ENCODE measurements at places on chromosomes 7 and 10. TPM values are rescaled to one million over a fixed set of nuclear protein-coding genes. Genes with fewer than 3 reads are reported as not detected.
A peak's percentile ranks its signal among the peaks of the same experiment; 100 is the strongest.

SYT15 gene
- under 0.01 TPM for total RNA-seq

KCTD7 gene
- 7.9 TPM for total RNA-seq

GIMAP6 gene
- total RNA-seq: 0.48 TPM

PLXDC2 gene
- total RNA-seq: 0.24 TPM

STEAP4 gene
- total RNA-seq: not detected

MAT1A gene
- total RNA-seq: not detected

TMEM270 gene
- total RNA-seq: not detected

GRCh38 chr10:77036993-77037734 is 600.4 kb downstream of the KCNMA1 start:
- DNase-seq: peak; percentile 24

DNA sequence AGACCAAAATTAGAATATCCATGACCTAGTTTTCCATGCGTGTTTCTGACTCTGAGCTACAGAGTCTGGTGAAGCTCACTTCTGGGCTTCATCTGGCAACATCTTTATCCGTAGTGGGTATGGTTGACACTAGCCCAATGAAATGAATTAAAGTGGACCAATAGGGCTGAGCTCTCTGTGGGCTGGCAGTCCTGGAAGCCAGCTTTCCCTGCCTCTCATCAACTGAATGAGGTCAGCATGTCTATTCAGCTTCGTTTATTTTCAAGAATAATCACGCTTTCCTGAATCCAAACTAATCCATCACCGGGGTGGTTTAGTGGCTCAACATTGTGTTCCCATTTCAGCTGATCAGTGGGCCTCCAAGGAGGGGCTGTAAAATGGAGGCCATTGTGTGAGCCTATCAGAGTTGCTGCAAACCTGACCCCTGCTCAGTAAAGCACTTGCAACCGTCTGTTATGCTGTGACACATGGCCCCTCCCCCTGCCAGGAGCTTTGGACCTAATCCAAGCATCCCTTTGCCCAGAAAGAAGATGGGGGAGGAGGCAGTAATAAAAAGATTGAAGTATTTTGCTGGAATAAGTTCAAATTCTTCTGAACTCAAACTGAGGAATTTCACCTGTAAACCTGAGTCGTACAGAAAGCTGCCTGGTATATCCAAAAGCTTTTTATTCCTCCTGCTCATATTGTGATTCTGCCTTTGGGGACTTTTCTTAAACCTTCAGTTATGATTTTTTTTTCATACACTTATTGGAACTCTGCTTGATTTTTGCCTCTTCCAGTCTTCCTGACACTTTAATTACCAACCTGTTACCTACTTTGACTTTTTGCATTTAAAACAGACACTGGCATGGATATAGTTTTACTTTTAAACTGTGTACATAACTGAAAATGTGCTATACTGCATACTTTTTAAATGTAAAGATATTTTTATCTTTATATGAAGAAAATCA is 35.5 kb downstream of the CAV1 start:
- no peak for DNase-seq

DNA sequence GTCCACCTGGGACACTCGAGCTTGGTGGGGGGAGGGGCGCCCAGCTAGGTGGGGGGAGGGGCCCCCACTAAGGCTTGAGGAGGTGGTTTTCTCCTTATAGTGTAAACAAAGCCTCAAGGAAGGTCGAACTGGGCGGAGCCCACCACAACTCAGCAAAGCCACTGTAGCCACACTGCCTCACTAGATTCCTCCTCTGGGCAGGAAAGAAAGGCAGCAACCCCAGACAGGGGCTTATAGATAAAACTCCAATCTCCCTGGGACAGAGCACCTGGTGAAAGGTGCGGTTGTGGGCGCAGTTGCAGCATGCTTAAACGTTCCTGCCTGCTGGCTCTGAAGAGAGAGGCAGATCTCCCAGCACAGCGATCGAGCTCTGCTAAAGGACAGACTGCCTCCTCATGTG is 133.1 kb downstream of the SNX13 start:
- no peak for DNase-seq

DNA sequence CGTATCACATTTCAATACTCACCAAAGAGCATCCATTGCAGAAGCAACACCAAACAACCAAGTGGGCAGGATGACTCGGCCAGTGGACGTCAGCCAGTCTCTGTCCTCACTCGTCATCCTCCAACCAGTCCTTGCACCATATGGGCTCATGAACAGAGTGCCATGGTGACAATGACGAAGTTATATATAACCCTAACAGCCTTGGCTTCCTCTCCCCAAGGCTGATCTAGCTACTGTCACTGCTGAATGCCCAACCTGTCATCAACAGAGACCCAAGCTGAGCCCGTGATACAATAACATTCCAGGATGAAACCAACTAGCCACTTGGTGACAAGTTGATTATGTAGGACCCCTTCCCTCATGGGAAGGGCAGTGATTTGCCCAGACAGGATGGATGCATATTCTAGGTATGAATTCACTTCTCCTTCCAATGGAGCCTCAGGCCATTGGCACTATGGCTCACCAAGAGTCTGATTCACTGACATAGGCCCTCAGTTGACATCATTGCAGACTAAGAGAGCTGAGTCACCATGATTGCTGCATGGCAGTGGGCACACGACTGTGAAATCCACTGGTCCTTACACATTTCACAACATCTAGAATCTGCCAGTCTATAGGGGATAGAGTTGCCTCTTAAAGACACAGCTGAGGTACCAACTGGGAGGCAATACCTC is 26.3 kb upstream of the PPIF start:
- peak; percentile 97 for DNase-seq

GRCh38 chr10:26931223-26931622 is 70.5 kb upstream of the ABI1 start:
- peak; percentile 6 for DNase-seq

DNA sequence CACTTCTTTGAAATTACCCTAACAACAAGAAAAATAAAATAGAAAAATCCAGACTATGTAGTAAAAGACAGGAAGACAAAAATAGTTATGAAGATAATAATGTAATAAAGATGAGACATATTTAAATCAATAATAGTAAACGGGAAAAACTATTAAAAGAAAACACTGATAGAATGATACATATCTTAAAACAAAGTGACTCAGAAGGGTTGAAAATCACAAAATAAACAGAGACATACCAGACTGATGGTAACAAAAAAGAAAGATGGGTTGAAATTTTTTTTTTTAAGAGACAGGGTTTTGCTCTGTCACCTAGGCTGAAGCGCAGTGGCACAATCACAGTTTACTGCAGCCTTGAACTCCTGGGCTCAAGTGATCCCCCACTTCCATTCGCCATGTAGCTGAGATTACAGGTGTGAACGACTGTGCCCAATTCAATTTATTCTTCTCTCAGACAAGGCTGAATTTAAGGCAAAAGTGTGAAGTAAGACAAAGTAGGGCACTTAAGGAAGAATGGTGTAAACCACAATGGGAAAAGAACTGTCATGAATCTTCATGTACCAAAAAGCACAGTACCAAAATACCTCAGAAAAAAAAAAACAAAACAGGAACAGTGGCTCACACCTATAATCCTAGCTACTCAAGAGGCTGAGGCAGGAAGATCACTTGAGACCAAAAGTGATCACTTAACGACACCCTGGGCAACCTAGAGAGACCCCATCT is 47.4 kb downstream of the LMBR1 start:
- DNase-seq: no peak

DNA sequence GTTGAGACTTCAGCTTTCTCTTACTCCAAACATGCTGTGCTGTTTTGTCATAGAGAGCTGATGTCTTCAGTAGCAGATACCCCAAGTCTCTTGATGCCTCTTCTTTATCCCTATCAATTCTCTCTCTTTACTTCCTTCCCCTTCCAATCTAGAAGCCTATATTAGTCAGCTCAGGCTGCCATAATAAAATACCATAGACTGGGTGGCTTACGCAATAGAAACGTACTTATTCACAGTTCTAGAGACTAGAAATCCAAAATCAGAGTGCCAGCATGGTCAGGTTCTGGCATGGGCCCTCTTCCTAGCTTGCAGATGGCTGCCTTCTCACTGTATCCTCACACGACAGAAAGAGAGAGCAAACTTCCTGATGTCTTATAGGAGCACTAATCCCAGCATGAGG is 9.0 kb upstream of the GARS1 start:
- no peak for DNase-seq

DNA sequence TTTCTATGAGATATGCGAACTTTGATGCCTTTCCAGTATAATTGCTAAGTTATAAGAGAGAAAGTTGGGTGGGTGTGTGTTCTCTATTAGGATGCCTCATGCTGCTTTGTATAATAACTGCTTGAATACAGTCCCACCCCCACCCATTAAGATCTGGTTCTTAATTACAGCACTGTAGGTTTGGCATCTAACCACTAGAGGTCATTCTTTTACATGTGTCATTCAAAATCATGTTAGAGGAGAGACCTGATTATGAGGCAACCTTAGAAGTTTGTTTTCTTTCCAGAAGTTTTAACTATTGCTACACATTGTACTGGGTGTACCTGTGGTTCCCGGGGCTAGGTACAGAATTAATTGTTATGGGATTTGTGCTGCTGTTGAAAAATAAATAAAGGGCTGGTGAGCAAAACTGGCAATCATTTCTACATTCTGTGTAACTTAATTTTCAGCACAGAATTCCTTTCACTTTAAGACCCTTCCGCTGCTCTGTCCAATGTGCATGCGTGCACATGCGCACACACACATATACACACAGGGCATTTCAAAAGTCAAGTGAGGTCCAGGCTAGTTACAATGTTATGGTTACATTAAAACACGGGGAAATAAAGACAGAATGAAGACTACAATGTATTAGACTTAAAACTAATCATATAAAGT is 1156.3 kb downstream of the SORCS3 start:
- DNase-seq: peak; percentile 21

GRCh38 chr10:30422981-30423654 is 10.9 kb upstream of the MAP3K8 start:
- DNase-seq: peak; percentile 44

GRCh38 chr10:46536781-46537180 is 19.7 kb downstream of the GPRIN2 start:
- DNase-seq: no peak

DNA sequence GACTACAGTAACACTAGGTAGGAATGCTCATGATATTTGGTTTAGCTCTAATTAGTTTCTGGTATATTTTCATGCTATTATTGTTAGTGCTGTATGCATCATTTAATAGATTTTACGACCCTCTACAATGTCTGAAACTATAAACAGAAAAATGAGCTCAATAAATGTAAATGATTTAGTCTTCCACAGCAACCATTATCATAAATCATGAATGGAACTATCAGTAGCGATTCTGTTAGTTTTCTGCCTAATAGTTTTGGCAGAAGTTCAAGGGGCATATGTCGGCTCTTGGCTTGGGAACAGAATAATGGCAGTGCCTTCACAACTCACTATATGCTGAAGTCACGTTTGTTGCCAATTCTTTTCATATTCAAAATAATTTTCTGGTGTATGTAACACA is 494.8 kb downstream of the PARD3 start:
- no peak for DNase-seq

GRCh38 chr7:1558841-1559625 is 3.0 kb upstream of the TMEM184A start:
- DNase-seq: no peak

DNA sequence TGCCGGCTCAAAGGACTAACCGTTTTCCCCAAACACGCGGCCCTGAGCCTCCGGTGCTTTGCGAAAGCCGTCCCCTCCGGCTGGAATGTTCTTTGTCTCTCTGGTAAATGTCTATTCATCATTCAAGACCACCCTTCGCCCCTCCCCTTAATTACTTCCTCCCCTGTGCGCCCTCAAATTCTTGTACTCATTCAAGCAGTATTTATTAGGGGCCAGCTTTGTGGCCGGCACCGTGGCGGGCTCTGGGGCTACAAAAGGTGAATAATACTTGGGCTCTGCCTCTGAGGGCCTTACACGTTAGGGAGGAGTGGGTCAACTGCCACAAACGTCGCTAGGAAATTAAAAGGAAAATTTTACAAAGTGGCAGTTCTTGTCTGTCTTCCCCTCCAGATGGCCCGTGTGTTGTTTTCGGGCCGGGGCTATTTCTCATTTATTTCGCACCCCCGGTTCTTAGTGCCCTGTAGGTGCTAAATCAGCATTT is 1.5 kb upstream of the MEST start:
- no peak for DNase-seq

DNA sequence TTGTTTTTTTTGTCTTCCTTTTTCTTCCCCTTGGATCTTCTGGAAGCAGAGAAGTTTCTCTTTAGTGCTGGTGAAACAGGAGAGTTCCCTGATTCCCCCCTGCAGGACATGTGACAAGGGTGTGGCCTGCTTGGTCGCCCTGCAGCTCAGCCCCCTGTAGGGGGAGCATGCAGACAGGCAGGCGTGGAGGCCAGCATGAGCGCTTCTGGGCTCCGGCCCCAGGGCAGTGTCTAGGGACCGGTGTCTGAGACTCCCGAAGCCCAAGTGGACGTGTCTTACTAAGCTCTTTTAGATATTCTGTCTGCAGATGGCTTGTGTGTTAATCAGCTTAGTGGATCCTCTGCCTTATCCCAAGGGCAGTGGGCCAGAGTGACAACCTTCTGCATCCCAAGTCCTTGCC is 26.1 kb downstream of the PRSS58 start:
- DNase-seq: peak; percentile 24

- DNase-seq: no peak
These were observed 261.6 kb downstream of the RPS24 start for GRCh38 chr10:78295242-78295641.

GRCh38 chr7:76054123-76055120 is 6.5 kb downstream of the MDH2 start:
- peak; percentile 71 for DNase-seq

GRCh38 chr10:26803849-26804248 is 56.9 kb downstream of the ABI1 start:
- no peak for DNase-seq

DNA sequence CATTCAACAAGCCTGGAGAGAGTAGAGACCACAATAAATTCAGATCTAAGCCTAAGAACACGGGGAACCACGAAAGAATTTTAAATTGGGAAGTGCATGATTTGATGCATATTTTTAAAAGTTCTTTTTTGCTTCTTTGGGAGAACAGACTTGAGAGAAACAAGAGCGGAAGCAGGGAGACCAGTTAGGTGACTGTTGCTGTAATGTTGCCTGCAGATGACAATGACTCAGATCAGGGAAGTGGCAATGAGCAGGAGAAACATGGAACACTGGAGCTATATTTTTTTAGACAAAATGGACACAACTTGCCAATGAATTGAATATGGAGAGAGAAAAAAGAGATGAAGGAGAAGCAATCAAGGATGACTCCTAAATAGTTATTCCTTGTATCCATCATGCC is 125.1 kb downstream of the RAPGEF5 start:
- DNase-seq: no peak

- DNase-seq: no peak
These were observed 134.6 kb downstream of the ZNF438 start for GRCh38 chr10:30897048-30897447.

DNA sequence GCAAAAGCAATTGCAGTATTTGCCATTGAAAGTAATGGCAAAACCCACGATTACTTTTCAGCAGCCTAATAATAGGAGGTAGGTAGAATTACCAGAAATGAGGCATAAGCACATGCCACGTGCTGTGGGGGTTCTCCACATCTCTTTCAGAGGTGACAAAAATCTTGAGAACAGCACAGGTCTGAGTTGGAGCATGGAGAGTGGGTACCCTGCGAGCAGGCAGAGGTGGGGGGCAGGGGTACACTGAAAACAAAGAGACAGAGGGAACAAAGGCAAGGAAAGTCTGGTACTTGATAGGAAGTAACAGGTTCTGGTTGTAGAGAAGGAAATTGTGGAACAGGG is 75.9 kb downstream of the FAM107B start:
- no peak for DNase-seq

GRCh38 chr7:121484089-121484763 is 88.1 kb upstream of the FAM3C start:
- DNase-seq: no peak

Data from RPMI7951 (cell line).